ENCODE measurements at places on chromosomes 1 and 21. TPM values are rescaled to one million over a fixed set of nuclear protein-coding genes. Genes with fewer than 3 reads are reported as not detected.

TNNI3K gene
- total RNA-seq = 1.1 TPM

RHD gene
- not detected for total RNA-seq

NECTIN4 gene
- total RNA-seq = not detected

TENT5C gene
- total RNA-seq = 2.5 TPM

C1orf167 gene
- 1.1 TPM for total RNA-seq

TRMT1L gene
- 13.4 TPM for total RNA-seq

ZNF436 gene
- total RNA-seq = 18.8 TPM

LCE1D gene
- total RNA-seq = not detected

SPATA17 gene
- not detected for total RNA-seq

KCNA3 gene
- total RNA-seq = 0.90 TPM

GRHL3 gene
- total RNA-seq = not detected

ZBTB8A gene
- 6.8 TPM for total RNA-seq

KCNQ4 gene
- 1.4 TPM for total RNA-seq

PLEKHO1 gene
- total RNA-seq = 33.1 TPM

PYHIN1 gene
- total RNA-seq = 1.4 TPM

AGT gene
- 3.7 TPM for total RNA-seq

NTMT2 gene
- total RNA-seq = not detected

ZMYND12 gene
- total RNA-seq = 1.3 TPM

SERPINC1 gene
- not detected for total RNA-seq

HSF2BP gene
- total RNA-seq = 0.26 TPM

ZNF678 gene
- 5.1 TPM for total RNA-seq

RHOU gene
- 29.5 TPM for total RNA-seq

CD5L gene
- total RNA-seq = not detected

NBPF4 gene
- not detected for total RNA-seq

F5 gene
- 3.8 TPM for total RNA-seq

GJA4 gene
- 26.4 TPM for total RNA-seq

SPAG17 gene
- total RNA-seq = not detected

TCHH gene
- 1.1 TPM for total RNA-seq

F3 gene
- total RNA-seq = 418 TPM

GBP5 gene
- 2.1 TPM for total RNA-seq

SLC9C2 gene
- 0.16 TPM for total RNA-seq

RAB42 gene
- total RNA-seq = 10.2 TPM

ACTN2 gene
- 0.71 TPM for total RNA-seq

KIAA0040 gene
- total RNA-seq = 69.7 TPM

CASP9 gene
- total RNA-seq = 8.6 TPM

KRTAP21-2 gene
- not detected for total RNA-seq

RASSF5 gene
- 11.4 TPM for total RNA-seq

SMCP gene
- not detected for total RNA-seq

TAS1R2 gene
- total RNA-seq = not detected

OVAAL gene
- not detected for total RNA-seq

OR2L8 gene
- not detected for total RNA-seq

S100A8 gene
- 674 TPM for total RNA-seq

GNG4 gene
- 0.64 TPM for total RNA-seq

NBL1 gene
- total RNA-seq = 126 TPM

C1QC gene
- 491 TPM for total RNA-seq

AMIGO1 gene
- 7.4 TPM for total RNA-seq

NUCKS1 gene
- 102 TPM for total RNA-seq

OR2T29 gene
- not detected for total RNA-seq

ADORA3 gene
- total RNA-seq = 17.2 TPM

AHCYL1 gene
- total RNA-seq = 123 TPM

RUNX3 gene
- 3.4 TPM for total RNA-seq

RAP1GAP gene
- 0.26 TPM for total RNA-seq

PPT1 gene
- 94.0 TPM for total RNA-seq

FCGR1A gene
- total RNA-seq = 9.3 TPM

CADM3 gene
- total RNA-seq = 6.5 TPM

TCEA3 gene
- total RNA-seq = 8.3 TPM
